ENCODE measurements at places on chromosomes 6 and 20.

GRCh38 chr20:11072982-11073381 is 399.2 kb upstream of the JAG1 start:
- no peak for DNase-seq

DNA sequence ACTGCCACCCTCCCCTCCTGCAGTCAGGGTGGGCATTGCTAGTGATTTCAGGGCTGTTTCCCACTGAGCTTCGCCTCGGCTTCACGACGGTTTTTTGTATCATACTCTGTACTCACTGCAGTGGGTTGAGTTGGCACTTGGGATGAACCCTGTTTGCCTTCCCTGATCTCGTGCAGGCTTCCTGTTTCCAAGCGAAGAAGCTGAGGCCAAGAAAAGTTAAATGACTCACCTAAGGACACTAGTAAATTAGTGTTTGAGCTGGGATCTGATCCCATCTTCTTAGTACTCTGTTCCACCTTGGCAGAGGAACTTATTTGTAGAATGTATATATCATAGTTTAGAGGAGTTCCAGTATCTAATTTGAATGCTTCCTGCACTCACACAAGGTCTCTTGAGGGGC is 50.3 kb upstream of the VSTM2L start:
- no peak for DNase-seq

DNA sequence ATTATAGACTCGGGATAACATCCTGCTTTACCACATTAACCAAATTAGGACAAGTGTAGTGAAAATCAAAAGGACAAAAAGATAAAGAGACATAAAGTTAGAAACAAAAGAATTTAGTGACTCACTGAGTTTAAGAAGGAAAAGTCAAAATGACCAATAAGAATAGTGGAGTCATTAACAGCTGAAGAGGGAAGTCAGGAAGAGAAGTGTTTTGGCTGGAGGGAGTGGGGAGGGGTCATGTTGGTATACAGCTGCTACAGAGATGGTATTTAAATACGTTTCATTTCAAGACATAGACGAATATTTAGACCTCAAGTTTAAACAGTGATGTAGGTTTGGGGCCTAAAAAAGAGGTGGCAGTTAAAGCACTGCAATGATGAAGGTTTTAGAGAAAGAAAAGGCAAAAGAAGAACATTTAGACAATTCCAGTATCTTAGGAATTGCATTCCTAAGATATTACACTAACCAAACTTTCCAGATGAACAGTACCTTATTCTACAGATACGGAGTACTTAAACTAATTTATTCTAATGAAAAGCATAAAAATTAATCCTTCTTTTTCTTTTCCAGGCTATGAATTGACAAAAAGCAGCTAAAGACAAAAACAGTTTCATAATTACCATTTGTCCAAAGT is 10.6 kb downstream of the FKBP5 start:
- no peak for DNase-seq

DNA sequence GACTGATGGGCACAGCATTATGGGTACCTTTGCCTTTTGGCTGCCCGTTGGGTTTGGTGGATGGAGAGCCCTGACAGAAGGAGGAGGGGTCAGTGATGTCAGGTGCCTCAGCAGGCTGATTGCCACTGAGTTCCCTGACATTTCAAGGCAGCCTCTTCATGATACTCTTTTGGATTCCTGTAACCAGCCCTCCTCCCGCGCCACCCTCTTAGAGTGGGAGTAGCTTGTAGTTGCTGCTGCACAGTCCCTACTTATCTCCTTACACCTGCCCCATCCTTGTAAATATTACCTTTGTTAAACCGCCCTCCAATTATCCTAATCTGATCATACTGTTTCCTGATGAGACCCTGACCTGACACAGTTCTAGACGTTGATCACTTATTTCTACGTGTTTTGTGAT is 140.0 kb downstream of the CFAP61 start:
- DNase-seq = no peak

DNA sequence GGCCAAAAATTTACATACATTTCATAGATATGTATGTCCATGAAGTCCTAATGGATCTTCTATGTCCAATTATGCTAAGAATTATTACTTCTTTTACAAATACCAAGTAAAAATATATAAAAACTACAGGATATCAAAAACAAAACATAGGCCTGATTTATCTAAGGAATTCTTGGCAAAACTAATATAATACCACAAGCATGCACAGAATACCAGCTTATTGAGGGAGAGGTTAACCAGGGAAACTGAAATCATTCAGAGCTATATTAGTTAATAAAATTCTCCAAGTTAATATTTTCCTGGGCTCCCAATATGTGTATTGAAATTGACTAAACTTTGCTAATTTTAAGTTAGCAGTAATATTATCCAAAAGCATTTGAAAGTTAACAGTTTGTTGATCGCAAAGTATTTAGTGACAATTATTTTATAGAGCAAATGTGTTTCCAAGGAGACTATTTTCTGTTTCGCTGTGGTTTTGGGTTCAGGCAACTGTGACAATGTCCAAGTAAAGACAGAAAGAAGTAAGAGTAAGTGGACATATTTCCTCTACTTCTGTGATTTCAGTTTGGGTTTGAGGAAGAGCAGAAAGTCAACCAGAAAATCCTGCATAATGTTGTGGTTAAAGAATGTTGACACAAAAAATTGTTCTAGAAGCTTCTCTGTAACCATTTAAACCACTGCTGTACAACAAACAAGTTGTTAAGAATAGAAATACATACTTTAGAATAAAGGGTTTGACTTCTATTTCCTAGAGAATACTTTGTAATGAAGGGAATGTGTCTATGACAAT is 167.4 kb downstream of the COL21A1 start:
- peak; percentile 21 for DNase-seq

GRCh38 chr6:11628562-11628961 is 91.0 kb downstream of the TMEM170B start:
- no peak for DNase-seq

- no peak for DNase-seq
Measured at GRCh38 chr20:48858075-48858790, 30.4 kb upstream of the PREX1 start.

GRCh38 chr20:14775778-14776177 is 438.4 kb upstream of the FLRT3 start:
- DNase-seq = no peak

DNA sequence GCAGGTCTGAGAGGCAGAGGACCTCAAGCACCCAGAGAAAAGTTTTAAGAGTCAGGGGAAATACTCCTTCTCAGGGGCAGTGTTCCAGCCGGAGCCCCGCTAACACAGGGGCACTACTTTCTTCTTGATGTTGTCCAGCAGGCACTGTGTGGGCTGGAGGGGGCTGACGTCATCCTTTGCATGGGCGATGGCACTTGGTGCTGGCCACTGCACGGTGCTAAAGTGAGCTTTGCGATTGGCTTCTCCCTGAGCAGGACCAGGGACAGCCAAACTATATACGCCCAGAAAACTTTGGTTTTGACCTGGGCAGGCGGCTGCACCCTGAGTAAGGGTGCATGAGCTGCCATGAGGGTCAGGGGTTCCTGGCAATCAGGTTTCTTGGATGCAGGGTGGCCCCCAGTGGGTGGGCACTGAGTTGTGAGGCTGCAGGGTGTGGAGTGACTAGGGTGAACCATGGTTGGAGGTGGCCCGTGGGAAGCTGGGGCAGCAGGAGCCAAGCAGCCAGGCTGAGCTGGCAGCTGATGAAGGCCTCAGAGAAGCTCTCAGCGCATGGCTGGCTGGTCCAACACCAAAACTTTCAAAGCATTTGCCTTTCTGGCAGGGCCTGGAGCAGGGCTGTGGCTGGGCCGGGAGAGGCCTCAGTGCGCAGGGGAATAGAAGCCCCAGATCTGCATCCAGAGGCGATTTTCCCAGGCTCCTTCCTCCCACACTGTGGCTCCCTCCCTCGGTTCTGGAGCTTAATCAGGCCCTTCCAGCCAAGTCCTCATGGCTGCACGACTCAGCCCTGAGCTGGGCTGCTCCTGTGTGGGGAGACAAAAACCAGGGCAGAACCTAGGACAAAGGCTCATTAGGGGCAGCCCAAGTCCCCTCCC is 18.3 kb downstream of the MRPS18A start:
- peak; percentile 11 for DNase-seq

- DNase-seq = no peak
Measured at GRCh38 chr6:31617010-31617409, 2.0 kb downstream of the AIF1 start.

DNA sequence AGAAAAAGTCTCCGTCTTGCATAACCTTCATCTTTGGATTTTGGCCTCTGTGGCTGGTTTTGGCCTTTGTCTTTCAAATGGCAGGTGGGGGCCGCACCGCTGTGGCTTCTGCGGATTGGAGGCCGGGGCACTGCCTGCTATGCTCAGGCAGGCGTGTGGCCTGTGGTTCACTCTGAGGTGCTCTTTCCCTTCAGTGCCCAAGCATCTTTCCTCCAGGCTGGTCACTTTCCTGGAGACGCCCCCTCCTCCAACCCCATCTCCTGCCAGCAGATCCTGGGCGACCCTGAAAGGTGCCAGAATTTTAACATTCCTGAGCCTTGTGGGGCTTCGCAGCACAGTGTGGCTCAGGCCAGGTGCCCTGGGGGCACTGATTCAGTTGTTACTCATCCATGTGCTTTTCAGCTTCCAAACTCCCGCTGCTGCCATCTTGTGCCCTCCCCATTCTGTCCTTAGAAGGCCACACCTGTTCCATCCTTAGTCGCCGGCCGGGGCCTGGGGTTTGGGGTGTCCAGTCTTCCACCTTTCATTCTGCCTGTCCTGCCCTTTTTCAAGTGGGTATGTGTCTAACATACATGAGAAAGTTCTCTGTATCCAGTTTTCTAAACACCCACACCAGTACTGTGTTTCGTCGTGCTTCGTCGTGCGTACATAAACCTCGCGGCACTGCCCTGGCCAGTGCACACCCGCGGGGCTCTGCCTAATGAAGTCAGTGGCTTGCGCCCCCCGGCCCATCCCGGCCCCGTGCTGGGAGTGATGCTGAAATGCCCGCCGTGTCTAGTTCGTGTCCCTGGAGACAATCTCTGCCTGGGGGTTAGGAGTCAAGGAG is 12.1 kb downstream of the SS18L1 start:
- no peak for DNase-seq

DNA sequence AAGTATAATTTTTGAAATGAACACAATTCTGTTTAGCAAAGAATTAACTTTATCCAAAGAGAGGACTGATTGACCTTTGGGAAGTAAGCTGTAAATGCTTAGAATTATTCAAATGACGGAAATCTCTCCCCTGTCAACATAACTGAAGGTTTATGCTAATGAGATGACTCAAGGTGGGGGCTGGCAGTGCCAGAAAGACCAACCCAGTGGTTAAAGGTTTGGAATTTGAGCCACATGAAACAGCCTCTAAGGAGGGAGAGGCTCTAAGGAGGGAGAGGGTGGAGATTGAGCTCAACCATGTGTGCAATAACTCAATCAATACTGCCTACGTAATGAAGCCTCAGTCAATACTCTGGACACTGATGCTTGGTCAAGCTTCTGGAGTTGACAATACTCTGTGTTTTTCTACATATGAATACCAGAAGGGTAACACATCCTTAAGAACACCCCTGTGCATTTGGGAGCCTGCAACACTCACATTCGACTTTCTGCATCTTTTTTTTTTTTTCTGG is 123.4 kb upstream of the TENT5A start:
- no peak for DNase-seq

GRCh38 chr20:61444637-61445036 is 192.6 kb downstream of the CDH4 start:
- DNase-seq = no peak

GRCh38 chr6:52517502-52518278 is 59.2 kb downstream of the TRAM2 start:
- peak; percentile 92 for DNase-seq

- DNase-seq = no peak
Measured at GRCh38 chr6:106281088-106281487, 44.5 kb downstream of the ATG5 start.

GRCh38 chr6:17820055-17820454 is 113.3 kb upstream of the NUP153 start:
- DNase-seq = no peak

DNA sequence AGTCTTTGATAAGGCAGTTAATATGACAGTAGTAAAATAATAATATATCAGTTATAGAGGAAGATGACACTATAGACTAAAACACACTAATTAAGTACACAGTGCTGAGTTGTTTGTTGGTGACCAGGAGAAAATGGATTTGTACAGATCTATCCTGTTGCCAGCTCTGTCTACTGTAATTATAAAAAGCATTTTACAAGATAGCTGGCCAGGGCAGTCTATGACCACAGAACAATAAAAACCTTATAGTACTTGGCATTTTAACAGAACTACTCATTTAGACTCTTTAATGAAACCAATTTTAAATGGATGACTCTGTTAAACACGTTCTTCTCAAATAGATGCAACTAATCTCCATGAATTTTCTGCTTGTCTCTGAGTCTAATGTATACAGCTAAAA is 367.5 kb downstream of the BTBD9 start:
- DNase-seq = no peak

GRCh38 chr6:56280126-56280525 is 32.7 kb upstream of the COL21A1 start:
- DNase-seq = no peak

DNA sequence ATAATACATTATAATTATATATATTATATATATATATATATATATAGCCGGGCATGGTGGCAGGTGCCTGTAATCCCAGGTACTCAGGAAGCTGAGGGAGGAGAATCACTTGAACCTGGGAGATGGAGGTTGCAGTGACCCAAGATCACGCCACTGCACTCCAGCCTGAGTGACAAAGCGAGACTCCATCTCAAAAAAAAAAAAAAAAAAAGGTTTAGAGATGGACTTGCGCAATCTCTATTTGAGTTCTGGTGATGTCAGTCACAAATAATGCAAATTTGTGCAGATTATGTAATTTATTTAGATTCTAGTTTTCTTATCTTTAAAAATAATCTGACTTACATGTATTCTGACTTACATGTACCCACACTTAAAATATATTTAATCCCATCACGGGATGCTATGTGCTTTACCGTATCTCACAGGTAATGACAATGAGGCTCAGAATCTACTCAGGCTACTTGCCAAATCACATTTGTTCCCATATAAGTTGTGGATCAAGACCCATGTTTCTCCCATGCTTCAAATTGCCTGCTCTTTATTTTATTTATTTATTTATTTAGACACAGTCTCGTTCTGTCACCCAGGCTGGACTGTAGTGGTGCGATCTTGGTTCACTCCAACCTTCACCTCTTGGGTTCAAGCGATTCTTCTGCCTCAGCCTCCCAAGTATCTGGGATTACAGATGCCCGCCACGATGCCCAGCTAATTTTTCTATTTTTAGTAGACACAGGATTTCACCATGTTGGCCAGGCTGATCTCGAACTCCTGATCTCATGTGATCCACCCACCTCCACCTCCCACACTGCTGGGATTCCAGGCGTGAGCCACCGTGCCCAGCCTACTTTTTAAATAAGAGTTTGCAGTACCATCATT is 7.6 kb upstream of the UST start:
- no peak for DNase-seq

- DNase-seq = no peak
Measured at GRCh38 chr20:13723011-13723410, 61.7 kb downstream of the ESF1 start.

- no peak for DNase-seq
Measured at GRCh38 chr6:150971219-150971618, 105.7 kb downstream of the MTHFD1L start.

DNA sequence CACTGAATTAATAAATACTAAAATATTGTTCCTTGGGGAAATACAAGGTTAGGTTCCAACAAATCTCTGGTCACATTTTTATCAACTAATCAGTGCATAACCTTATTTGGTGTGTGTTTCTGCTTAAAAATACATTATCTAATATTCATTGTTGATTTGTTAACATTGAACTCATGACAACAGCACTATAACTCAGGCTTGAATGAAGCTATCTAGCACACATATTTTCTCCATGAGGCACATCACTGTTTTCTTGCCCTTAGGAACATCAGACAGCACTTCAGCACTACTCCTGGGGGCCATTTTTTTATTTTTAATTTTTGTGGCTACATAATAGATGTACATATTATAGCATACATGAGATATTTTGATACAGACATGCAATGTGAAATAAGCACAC is 277.2 kb upstream of the NT5E start:
- no peak for DNase-seq

Data from RCC 7860 (cell line).